LoVo (cell line): ENCODE measurements at places on chromosomes 6 and 20.

DNA sequence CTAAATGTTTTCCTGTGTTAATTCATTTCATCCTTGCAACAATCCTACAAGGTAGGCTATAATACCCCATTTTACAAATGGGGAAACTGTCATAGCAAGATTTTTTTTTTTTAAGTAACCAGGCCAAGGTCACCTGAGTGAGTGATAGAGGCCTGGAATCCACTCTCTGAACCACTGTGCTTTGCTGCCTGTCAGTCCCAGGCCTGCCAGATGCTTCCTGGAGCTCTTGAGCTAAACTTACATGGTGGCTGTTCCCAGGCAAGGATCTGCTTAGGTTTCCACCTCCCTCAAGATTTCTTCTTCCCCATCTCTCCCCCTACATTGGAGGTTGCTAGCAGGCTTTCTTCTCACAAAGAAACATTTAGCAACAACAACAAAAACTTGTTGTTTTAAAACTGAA lies 32.7 kb upstream of the RNF8 start:
- DNase-seq, result no peak

DNA sequence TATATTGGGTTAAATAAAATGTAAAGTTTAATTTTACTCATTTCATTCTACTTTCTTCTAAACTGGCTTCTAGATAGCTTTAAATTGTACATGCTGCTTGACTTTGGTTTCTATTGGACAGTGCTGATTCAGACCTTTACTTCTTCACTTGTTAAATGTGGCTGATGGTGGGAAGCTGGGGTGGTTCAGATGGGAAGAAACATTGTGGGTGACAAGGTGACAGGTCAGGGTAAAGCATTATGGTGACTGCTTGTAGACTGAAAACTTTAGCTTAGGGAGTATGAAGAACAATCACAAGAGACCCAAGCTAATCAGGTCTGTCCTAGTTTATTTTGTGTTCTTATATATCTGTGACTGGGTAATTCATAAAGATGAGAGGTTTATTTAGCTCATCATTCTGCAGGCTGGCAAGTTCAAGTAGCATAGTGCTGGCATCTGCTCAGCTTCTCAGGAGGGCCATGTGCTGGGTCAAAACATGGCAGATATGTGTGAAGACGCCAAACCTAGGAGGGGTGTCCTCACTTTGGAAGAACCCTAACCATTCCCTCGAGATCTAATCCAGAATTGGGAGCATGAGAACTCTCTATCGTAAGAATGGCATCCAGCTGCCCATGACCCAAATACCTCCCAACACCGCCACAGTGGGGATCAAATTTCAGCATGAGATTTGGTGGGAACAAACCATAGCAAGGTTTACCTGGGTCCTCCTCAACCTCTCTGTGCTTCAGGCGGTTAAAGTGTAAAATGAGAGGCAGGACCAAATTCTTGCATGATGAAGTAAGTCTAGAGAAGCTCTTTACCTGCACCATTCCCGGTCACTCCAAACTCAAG lies 102.8 kb downstream of the FYN start:
- no peak for DNase-seq

DNA sequence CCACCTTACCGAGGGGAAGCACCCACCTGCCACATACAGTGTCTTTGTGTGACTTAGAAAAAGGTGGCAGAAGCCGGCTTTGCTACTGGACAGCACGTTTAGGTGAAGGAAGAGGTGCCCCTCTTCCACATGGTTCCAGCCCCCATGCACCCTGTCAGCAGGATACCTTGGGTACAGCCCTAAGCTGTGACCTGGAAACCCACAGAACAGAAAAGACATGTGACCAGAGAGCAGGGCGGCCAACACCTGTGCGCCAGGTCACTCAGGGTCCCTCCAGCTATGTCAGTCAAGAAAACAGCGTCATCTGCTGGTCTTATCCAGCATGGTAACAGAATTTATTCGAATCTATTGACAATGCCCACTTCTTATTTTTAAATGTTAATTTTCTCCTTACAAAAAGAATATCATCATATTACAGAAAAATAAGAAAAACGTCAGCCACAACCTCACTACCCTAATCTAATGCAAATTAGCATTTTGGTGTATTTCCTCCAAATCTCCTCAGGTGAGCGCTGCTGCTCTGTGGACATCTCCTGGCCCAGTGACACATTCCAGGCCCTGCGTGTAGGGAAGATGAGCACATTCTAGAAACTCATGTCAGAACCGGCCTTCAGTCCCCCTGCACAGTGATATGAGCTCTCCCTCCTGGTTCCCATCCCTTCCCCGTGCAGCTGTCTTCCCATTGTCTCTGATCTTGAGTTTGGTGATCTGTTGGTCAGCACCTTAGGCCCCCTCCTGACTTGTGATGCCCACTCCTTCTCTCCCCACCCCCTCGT lies 37.2 kb downstream of the GTF2H5 start:
- no peak for DNase-seq

- no peak for DNase-seq
Measured at GRCh38 chr6:1667012-1667804, 57.5 kb downstream of the FOXC1 start.

GRCh38 chr6:151229401-151230276 lies 10.1 kb upstream of the AKAP12 start:
- DNase-seq, result no peak

DNA sequence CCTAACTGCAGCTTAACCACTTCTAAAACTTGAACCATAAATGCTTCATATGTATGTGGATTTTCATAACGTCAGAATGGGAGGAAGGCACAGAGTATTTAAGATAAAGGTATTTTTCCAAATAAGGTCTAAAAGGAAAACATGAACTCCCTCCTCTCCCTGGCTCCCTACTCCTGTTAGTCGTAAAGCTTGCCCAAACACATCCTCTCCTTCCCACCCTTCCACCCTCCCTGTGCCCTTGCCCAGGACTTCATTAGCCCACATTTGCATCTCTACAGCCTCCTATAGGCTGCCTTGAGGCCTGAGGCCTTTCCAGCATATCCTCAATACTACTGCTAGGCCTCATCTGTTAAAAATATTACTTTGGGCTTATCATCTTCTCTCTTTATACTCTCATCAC lies 17.1 kb upstream of the SMIM13 start:
- DNase-seq, result no peak

DNA sequence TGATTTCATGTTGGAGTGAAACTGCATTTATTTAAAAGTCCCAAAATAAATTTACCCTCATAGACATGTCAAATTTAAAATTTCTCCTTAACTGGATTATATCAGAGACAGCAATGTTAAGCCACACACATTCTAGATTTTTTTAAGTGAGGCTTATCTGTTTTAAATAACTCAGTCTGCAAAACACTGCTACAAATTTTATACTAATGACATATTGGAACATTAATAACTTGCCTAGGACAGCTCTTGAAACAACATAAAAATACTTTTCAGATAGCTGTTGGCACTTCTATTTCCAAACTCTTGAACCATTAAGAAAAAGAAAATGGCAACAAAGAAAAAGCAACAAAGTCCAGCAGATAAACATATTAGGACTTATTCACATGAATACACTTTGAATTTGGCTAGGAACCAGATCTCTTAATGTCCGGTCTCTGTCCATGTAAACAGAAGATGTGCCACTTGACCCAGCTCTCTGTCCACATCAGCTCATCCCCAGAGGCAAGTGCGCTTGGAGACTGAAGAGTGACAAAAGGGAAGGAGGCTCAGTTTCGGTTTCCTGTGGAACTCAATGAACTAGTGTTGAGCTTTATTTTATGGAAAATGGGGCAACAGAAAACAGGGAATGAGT lies 219.3 kb upstream of the THBS2 start:
- no peak for DNase-seq

DNA sequence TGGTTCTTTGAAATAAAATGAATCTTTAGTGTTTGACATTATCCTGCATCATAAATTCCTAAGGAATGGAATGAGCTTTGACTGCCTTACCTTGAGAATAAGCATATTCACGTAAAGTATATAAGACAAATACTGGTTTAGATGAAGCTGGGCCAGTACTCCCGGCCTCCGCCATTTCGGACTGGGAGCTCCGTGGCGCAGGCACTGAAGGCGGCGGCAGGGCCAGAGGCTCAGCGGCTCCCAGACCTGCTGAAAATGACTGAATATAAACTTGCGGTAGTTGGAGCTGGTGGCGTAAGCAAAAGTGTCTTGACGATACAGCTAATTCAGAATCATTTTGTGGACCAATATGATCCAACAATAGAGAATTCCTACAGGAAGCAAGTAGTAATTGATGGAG lies 76.2 kb upstream of the FAM83B start:
- DNase-seq, result no peak

DNA sequence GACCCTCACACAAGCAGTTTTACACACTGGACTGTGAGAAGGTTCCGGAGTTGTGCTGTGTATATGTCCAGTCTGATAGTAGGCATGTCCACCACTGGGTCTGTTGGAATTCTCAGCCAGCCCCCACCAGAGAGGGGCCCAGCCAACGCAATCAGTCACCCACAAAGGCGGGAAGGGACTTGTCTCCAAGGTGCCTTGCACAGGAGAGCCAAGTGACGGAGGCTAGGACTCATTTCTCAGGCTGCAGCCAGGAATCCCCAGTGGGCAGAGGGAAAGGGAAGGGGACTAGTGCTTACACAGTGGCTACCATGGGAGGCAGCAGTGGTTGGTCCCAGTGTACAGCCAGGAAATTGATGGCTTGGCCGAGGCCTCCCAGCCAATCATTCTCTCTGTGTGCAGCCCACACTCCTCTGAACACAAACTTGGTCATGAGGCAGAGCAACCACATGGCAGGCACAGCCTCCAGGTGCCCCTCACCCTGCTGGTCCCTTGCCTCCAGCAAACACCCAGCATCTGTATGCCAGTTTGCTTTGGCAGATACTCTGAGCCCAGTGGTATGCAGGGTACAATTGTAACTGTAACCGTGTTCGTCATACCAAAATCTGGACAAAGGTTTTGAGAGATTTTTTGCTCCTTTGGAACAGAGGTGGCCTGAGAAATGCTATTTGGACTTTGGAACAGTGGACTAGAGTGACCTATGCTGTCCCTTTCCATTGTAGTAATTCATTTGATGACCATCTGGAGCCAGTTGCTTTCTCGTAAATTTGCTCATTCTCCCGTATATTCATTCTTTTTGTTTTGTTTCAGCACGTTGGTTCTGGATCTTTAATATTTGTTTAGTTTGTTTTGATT lies 72.9 kb upstream of the MYL9 start:
- no peak for DNase-seq

DNA sequence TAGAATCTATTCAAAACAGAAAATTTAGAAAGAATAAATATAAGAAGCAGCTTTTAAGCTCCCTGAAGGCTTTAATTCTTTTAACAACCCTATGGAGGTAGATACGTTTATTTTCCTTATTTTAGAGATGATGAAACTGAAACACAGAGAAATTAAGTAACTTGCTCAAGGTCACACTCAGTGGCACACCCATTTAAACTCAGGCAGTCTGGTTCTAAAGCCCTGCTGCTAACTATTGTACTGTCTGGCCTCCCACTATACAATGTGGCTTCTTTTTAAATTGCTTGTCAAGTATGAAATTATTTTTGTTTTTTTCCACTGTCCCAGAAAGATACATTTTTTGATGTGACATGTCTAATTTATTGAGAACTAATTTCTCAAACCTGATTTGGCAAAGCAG lies 55.7 kb downstream of the FAM217A start:
- DNase-seq, result no peak

DNA sequence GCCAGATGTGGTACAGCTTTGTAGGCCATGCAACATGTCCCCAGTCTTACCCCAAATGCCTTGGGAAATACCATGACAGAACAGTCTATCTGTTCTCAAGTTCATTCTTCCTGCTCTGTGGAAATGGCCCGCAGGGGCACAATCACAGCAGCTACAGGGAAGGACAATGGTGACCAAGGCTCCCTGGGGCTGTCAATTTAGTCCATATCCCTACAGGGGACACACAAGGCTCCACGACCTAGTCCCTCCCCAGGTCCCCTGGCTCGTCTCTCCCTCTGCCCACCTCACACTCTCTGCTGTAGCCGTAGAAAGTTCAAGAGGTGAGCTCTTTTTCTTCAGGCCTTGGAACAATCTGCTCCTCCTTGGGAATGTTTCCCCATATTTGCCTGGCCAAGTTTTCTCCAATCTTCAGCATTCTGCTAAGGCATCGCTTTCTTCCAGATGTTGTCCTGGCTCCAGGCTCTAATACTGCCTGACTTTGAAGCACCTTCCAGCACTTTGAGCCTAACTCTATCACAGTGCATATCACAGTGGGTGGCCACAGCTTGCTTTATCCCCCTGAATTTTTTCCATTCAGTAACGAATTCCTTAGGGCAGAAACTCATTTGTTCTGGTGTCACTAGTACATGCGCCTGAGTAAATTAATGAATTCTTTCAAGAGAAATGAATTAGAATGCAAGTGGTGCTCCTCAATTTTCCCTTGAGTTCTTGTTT lies 92.6 kb downstream of the MAP3K7 start:
- no peak for DNase-seq

DNA sequence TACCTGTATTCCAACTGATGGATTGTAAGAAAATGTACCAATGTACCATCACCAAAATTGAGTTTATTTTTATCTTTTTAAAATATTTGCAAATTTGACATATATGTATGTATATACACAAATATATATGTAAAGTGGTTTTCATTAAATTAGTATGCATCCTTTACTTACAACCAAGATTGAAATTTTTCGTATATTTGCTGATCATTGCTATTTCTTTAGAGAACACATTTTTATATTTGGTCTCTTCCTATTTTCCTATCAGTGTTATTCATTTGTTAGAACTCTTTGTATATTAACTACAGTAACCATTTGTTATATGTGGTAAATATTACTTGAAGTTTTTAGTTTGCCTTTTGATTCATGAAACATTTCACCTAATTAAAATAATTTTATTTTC lies 74.2 kb downstream of the MTFR2 start:
- no peak for DNase-seq

DNA sequence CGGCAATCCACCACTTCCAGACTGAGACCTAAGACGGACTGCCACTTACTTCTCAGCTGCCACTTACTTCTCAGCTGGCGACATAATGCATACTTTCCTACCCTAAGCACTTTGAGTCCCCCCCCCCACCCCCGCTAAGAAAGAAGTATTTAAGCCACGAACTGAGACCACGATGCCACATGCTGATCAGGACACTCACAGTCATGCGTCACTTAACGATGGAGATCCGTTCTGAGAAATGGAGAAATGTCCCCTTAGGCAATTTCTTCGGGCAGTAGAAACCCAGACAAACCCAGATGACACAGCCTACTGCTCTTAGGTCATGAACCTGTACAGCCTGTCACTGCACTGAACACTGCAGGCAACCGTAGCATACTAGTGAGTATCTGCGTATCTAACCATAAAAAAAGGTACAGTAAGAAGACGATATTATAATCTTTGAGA lies 690 bp downstream of the IFNGR1 start:
- peak; percentile 57 for DNase-seq

GRCh38 chr6:134435814-134436280 lies 117.9 kb upstream of the SGK1 start:
- DNase-seq, result no peak

GRCh38 chr6:72873433-72873832 lies 251.6 kb downstream of the KCNQ5 start:
- no peak for DNase-seq

DNA sequence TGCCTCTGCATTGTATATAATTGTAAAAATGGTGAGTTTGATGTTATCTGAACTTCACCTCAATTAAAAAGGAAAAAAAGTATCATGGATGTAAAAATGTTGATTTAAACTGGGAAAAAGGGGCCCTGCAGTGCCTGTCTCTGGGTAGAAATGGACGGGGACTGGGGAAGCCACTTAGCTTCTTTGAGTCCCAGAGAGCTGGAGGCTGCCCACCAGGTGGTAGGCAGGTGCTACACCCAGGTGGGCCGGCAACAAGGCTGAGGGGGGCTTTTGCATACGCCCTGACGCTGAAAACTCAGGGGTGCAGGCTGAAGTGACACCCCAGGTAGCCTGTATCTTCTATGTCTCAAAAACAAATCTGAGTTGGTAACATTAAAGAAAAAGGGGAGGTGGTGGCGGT lies 118.2 kb downstream of the SULF2 start:
- no peak for DNase-seq
